ENCODE measurements at places on chromosomes 1 and 21. TPM values are rescaled to one million over a fixed set of nuclear protein-coding genes. Genes with fewer than 3 reads are reported as not detected.

GRCh38 chr1:161473348-161473747 is 31.9 kb upstream of the FCGR2A start:
- peak; percentile 6 for DNase-seq

GRCh38 chr1:7941437-7941793 is 776 bp upstream of the TNFRSF9 start:
- no peak for DNase-seq

DNA sequence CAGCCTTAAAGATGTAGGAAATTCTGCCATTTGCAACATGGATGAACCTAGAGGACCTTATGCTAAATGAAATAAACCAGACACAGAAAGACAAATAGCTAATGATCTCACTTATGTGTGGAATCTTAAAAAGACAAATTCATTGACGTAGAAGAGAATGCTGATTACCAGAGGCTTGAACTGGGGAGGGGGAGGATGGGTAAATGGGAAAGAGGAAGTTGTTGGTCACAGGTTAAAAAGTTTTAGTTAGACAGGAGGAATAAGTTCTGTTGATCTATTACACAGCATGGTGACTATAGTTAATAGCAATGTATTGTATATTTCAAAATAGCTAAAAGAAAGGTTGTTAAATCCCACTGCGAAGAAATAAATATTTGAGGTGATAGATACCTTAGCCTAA is 62.8 kb downstream of the PKN2 start:
- no peak for DNase-seq

- DNase-seq: peak; percentile 84
Observed at GRCh38 chr21:32257962-32258785, 20.7 kb downstream of the MIS18A start.

- DNase-seq: no peak
Observed at GRCh38 chr1:21625390-21626190, 43.6 kb downstream of the RAP1GAP start.

- no peak for DNase-seq
Observed at GRCh38 chr1:196152086-196152485, 456.2 kb downstream of the KCNT2 start.

GRCh38 chr1:213829780-213830179 is 158.0 kb upstream of the PROX1 start:
- no peak for DNase-seq

GRCh38 chr1:162365284-162366020 is 11.2 kb downstream of the SPATA46 start:
- DNase-seq: no peak

- DNase-seq: peak; percentile 18
Observed at GRCh38 chr1:201877877-201878401, 10.8 kb upstream of the SHISA4 start.

GRCh38 chr1:232437510-232437909 is 192.4 kb downstream of the SIPA1L2 start:
- DNase-seq: no peak

- no peak for DNase-seq
Observed at GRCh38 chr1:119462964-119463363, 44.0 kb upstream of the HSD3B1 start.

DNA sequence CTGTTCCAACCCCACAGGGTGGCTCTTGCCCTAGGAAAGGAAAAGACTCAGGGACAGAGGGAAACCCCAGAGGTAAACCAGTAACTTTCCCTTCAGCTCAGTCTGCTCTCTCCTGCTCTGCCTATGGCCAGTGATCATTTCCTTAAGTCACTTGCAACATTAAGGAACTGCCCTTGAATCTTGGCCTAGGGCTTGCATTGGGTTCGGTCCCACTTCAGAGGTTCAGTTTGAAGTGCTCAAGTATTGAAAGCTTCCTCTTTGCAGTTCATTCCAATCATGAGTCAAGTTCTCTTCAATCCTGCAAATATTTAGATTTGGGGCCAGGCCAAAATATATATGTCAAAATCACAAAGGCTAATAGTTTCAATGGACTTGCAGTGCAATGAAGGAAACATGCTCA is 97.7 kb upstream of the IRF2BP2 start:
- DNase-seq: no peak

GRCh38 chr1:178870944-178871343 is at the start of gene ANGPTL1:
Gene ANGPTL1 (minus strand): TSS chr1:178871077. CDS start chr1:178865776, 5,301 bp downstream.
- peak; percentile 86 for DNase-seq

- DNase-seq: no peak
Observed at GRCh38 chr1:212780759-212781158, 10.8 kb downstream of the NSL1 start.

DNA sequence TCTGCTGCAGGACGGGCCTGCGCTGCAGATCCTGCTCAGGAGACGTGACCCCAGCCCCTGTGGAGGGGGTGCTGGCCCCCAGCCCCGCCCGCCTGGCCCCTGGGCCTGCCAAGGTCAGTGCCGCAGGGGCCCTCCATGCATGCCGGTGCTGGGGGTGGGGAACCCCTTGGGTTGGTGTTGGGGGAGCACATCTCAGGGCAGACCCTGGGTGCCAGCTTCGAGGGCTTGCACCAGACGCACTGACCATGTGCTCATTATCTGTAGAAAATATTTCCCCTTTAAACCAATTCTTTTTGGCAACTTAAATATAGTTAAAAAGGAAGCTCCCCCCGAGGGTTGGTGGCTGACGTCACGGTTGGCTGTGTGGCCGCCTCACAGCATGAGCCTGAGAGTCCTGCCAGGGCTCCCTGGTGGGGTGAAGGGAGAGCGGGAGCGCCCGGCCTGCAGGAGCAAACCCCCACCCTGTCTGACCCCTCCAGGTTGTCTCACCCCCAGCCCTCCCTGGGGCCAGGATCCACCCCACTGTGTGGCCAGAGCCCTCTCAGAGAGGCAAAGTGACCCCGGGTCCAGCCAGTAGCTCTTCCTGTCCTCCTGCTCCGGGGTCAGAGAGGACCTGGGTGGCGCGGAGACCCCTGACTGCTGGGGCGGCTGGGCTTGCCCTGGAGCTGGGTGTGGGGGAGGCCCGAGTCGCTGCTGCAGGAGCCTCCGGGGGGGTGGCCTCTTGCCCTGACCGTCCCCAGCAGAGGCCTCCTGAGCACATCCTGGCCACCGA is 5.3 kb upstream of the PFKL start:
- peak; percentile 79 for DNase-seq

GRCh38 chr1:226580625-226581270 is 32.2 kb downstream of the STUM start:
- DNase-seq: no peak

DNA sequence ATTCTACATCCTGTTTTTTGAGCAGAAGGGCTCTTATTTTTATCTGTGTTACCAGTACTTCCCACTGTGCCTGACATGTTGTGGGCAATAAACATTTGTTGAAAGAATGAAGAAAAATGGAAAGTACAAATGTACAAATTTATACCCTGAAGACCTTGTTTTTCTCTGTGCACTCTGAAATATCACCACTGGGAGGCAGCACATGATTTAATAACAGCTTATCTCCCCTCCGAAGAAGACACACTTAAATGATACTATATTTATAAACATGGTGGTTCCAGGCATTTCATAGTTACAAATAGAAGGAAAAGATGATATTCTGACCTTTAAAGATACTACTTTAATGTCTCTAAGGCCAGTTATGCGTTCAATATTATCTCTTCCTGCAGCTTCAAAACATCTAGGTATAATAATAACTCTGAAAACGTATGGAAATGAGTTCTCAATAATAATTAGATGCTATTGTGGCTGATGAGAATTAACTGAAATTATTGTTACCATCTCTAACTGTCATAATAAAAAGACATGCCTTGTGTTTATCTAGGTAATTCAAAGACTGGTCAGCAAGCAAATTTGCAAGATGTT is 12.8 kb downstream of the DYNLT5 start:
- DNase-seq: peak; percentile 52

The ZNF684 gene
- 3.4 TPM for polyA plus RNA-seq

The TMIGD3 gene
- 0.32 TPM for polyA plus RNA-seq

The PEX14 gene
- polyA plus RNA-seq: 14.8 TPM

The THEMIS2 gene
- 2.0 TPM for polyA plus RNA-seq

The OLFML2B gene
- 74.9 TPM for polyA plus RNA-seq

The NTNG1 gene
- 8.5 TPM for polyA plus RNA-seq

The PRAMEF4 gene
- polyA plus RNA-seq: not detected

The GREM2 gene
- polyA plus RNA-seq: 5.2 TPM

The MATN1 gene
- polyA plus RNA-seq: 1.1 TPM

The TADA1 gene
- 19.7 TPM for polyA plus RNA-seq

Measured in muscle of arm (tissue), 14 donors.